ENCODE measurements at places on chromosomes 1 and 21.

GRCh38 chr21:19141511-19141910 lies 737.9 kb upstream of the TMPRSS15 start:
- no peak for DNase-seq

GRCh38 chr1:77382366-77382765 lies 100.5 kb downstream of the AK5 start:
- DNase-seq: no peak

DNA sequence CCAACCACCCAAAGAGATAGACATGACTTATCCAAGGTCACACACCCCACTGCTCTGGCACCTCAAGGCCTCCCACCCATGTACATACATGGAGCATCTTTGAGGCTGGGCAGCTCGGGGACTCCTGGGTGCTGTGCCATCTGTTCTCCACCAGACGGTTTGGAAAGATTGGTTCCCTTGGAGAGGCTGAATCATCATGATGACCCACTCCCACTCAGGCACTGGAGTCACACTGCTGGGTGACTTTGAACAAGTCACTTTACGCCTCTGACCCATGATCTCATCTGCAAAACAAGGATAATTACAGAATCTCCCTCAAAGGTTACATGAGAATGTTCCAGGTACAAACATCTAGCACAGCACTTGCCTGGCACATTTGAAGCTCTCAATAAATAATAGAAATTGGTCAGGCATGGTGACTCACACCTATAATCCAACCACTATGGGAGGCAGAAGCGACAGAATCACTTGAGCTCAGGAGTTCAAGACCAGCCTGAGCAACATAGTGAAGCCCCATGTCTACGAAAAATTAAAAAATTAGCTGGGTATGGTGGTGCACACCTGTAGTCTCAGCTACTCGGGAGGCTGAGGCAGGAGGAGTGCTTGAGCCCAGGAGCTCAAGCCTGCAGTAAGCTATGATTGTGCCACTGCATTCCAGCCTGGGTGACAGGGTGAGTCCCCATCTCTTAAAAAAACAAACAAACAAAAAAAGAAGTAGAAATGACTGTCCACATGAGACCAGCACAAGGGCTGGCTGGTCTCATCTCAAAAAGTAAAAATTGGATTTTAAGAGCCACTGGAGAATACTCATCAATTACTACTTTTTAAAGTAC lies 74.9 kb downstream of the RRAGC start:
- DNase-seq: no peak

DNA sequence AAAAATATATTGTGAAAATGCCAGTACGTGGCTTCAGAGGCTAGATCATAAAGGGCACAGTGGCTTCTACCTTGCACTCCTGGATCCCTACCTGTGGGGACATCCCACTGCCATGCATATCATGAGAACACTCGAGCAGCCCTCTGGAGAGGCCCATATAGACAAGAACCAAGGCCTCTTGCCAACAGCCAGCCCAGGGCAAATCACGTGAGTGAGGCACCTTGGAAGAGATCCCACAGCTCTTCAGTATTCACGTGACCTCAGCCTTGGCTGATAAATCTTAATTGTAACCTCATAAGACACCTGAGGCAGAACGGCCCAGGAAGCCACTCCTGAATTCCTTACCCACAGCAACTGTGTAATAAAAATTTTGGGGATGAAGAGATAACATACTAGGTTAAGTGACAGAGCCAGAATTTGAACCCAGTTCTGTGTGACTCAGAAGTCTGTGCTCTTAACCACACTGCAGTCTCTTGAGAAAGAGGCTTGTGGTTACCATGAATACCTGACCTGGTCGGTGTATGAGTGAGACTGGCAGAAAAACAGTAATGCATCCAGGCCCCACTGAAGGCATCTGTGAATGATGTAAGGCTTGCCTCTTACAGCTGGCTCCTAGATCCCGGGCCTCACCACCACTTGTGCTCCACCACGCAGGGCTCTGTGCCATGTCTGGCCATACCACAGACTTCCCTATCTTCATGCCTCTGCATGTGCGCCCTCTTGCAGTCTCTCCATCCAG lies 6.9 kb upstream of the A3GALT2 start:
- DNase-seq: no peak

- DNase-seq: no peak
These were observed 154.6 kb upstream of the LRRC7 start for GRCh38 chr1:69413129-69413528.

DNA sequence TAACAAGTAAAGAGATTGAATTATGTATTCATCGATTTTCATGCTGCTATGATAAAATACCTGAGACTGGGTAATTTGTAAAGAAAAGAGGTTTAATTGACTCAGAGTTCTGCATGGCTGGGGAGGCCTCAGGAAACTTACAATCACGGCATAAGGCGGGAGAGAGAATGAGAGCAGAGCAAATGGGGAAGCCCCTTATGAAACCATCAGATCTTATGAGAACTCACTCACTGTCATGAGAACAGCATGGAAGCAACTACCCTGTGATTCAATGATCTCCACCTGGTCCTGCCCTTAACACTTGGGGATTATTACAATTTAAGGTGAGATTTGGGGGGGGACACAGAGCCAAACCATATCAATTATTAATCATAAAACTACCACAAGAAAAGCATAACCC lies 3.3 kb upstream of the GBP3 start:
- DNase-seq: no peak

- no peak for DNase-seq
These were observed 9.2 kb upstream of the ZSWIM5 start for GRCh38 chr1:45215485-45216199.

- no peak for DNase-seq
These were observed at the start of gene ARHGEF16 for GRCh38 chr1:3453891-3454810. ARHGEF16 (plus strand) TSS chr1:3454665; CDS start chr1:3463085, 8,420 bp downstream.

- DNase-seq: no peak
These were observed 5.7 kb upstream of the CAP1 start for GRCh38 chr1:40034869-40035268.

GRCh38 chr1:147618077-147618569 lies 52.2 kb downstream of the ACP6 start:
- DNase-seq: no peak

DNA sequence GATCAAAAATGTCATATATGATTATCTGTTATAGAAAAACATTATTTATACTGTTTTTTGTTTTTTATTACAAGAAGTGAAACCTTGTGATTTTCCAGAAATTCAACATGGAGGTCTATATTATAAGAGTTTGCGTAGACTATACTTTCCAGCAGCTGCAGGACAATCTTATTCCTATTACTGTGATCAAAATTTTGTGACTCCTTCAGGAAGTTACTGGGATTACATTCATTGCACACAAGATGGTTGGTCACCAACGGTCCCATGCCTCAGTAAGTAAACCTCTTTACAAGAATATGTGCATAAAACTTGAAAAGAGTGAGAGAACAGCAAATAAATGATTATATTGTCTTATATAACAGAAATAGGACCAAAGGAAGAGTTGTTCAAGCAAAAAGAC lies 14.5 kb downstream of the CFHR4 start:
- no peak for DNase-seq

- DNase-seq: no peak
These were observed 121.1 kb upstream of the RAVER2 start for GRCh38 chr1:64623750-64624191.

GRCh38 chr1:54312796-54313316 lies 93.3 kb downstream of the SSBP3 start:
- no peak for DNase-seq

- no peak for DNase-seq
These were observed 295.8 kb downstream of the LTN1 start for GRCh38 chr21:28696844-28697410.

GRCh38 chr1:9181990-9182783 lies 52.4 kb upstream of the H6PD start:
- DNase-seq: no peak

DNA sequence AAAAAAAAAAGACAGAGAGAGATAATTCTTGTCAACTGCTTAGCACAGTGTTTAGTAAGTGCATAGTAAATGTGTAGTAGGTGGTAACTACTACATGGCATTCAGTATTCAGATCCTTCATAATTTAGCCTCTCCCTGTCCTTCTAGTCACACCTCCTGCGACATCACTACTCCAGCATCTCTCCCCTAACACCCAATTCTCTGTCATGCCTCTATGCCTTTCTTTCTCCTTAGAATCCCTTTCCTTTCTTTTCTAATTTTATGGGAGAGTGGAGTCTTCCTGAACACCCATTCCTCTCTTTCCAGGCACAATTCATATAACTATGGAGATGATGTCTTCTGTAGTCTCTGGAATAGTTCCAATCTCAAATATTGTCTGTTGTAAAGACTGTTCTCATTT lies 3.9 kb upstream of the VPS72 start:
- DNase-seq: no peak

DNA sequence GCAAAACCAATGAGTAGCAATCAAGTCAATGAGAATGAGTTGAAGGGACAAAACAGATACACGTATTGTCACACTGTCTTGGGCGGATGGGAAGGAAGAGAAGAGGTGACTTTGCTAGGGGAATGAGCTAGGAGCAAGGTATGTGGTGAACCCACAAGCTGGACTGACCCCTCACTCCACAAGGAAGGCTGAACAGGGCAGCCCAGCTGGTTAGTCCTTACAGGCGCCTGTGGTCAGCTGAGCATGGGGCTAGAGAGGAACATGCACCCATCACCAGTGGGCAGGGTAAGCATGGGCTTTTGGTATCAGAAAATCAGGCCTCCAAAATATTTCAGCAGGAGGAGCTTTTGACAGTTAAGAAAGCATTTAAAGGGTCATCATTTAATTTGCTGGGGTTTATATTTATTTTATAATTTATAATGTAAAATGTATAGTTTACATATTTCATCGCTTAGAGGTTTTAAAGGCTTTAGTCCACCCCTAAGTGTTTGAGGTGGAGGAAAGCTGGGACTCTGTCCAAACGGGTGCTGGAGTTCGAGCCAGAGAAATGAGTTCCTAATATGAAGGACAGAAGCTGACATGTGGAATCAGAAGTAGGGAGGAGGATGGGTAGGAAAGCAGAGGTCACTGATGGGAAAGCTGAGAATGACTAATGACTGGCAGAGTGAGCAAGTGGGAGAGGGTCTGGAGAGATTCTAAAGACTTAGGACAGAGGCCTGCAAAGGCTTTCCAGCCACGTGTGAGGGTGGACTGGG lies 22.0 kb upstream of the ACBD6 start:
- DNase-seq: no peak

DNA sequence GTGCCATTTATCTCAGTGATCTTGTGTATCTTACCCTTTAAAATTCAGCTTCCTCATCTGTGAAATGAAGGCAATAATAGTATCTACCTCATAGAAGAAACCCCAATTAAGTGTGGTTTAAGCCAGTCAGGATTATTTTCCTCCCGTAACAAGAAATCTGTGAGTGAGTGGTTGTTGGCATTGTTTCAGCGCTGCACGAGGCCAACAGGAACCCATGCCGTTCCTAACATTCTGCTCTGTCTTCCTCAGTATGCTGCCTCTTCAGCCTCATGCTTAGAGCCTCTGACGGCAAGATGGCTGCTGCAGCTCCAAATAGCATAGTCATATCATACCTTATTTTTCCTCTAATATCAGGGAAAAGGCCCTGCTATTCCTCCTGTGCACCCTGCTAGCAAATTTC lies 289.7 kb downstream of the TM2D1 start:
- no peak for DNase-seq

GRCh38 chr21:31753949-31754707 lies 22.2 kb upstream of the SCAF4 start:
- DNase-seq: no peak

DNA sequence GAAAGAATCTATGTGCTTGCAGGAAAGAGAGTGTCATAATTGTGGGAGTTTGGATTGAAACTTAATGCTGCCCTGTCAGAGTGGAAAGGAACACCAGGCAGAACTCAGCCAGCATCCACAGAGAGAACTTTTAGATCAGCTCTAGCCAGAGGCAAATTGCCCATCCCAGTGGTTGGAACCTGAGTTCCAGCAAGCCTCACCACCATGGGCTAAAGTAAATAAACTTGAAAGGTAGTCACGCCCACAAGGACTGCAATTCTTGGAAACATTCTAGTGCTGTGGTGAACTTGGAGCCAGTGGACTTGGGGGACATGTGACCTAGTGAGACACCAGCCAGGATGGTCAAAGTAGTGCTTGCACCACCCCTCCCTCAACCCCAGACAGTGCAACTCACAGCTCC lies 571.6 kb downstream of the LRRIQ3 start:
- no peak for DNase-seq
